ENCODE measurements at places on chromosomes 2 and 18.

DNA sequence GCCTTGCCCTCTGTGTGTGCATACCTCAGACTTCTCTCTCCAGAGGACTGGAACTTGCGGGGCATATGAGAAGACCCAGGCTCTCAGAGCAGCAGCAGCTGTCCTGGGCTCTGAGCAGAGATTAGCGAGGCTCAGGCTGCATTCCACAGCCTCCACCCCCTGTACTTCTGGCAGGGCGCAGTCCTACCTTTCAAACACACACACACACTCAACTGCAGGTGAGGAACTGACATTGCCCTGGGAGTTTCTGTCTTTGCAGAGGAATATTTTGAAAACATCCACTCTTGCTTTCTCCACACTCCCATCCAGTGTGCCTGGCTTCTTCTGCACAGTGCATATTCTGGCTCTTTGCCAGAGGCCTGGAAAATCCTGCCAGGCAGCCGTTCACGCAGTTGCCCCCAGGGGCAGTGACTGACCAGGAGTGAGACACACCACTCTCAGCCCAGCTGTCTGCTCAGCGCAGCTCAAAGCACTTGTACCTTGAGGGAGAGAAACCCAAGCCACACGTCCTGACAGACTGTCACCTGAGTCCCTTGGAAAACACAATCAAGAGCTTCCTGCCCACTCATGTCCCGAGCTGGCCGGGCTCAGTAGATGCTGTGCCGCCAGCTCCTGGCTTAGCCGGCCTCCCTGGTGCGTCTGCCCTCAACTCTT, 460.8 kb downstream of the RNF144A start:
- DNase-seq: no peak

GRCh38 chr2:74441170-74441689, 507 bp downstream of the RTKN start:
- no peak for DNase-seq

- DNase-seq: no peak
Measured at GRCh38 chr18:57854726-57855125, 51.6 kb upstream of the ATP8B1 start.

DNA sequence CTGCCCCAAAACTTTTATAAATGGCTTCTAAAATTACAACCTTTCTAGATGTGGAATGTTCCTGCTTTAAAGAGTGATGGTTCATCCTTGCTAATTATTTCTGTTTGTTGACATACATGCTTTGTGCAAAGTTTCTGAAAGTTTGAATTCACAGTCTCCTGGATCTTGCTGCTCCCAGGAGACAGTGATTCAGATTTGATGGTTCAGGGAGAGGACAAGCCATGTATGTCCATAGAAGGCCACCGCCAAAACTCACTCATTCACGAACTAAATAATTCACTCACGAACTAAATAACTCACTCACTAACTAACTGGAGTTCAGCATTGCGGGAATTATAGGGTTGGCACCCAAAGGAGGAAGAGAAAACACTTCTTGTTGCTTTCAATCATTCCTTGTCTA, 416.5 kb upstream of the ZEB2 start:
- DNase-seq: no peak

- no peak for DNase-seq
Measured at GRCh38 chr18:34880403-34880802, 160.8 kb upstream of the MAPRE2 start.

Data from activated naive CD8-positive, alpha-beta T cell treated with anti-CD3 and anti-CD28 coated beads, Interleukin-2, amount 50 U/mL, for 16 hours (primary cell).